ENCODE measurements at places on chromosomes 16 and 17. TPM values are rescaled to one million over a fixed set of nuclear protein-coding genes. Genes with fewer than 3 reads are reported as not detected.

DNA sequence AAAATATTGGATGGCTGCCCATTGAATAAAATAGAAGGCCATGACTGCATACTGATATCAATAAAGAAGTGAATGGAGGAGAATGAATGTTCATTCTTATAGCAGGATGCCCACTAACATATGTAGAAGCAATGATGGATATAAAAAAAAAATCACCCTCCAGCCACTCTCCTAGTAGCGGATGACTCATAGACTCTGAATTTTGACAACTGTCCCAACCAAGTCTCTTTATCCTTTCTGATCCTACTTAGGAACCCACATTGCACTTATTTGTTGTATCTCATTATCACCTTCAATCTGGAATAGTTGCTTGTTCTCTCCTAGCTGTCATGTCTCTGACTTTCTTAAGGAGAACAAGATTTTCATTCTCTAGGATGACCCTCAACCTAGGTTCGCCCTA is 429.9 kb downstream of the HS3ST3B1 start:
- H3K4me3 ChIP-seq = no peak overlapping the region
- no peaks in the 10 kb centered on the region for H3K36me3 ChIP-seq
- no peaks in the 10 kb centered on the region for H3K4me1 ChIP-seq
- H3K27me3 ChIP-seq = no peaks in the 10 kb centered on the region

GRCh38 chr16:57092786-57093411 is 516 bp downstream of the CPNE2 start:
- no peaks in the 10 kb centered on the region for H3K27me3 ChIP-seq
- H3K4me1 ChIP-seq = peaks cover 11% of the 10 kb centered on the region
- H3K4me3 ChIP-seq = peak overlapping the region; percentile 84
- no peaks in the 10 kb centered on the region for H3K36me3 ChIP-seq
- H3K27ac ChIP-seq = peak overlapping the region; percentile 78
- no peak for DNase-seq

GRCh38 chr16:67277294-67277998 is 1.9 kb upstream of the PLEKHG4 start:
- H3K27ac ChIP-seq = no peak overlapping the region
- peak; percentile 38 for DNase-seq
- H3K4me1 ChIP-seq = no peaks in the 10 kb centered on the region
- H3K27me3 ChIP-seq = no peaks in the 10 kb centered on the region

DNA sequence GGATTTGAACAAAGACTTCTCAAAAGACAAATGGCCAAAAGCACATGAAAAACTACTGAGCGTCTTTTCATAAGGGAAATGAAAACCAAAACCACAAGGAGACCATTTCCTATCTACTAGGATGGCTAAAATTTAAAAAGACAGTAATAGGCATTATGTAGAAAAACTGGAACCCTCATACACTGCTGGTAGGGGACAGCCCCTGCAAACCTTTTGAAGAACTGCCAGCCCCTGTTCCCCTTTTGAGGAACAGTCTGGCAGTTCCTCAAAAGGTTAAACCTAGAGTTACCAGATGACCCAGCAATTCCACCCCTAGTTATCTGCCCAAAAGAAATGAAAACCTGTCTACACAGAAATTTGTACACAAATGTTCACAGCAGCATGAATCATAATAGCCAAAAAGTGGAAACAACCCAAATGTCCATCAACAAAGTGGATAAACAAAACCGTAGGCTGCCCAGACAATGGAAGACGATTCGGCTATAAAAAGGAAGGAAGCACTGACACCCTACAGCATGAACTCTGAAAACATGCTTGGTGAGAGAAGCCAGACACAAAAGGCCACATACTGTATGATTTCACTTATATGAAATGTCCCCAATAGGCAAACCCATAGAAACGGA is 22.9 kb downstream of the CDIP1 start:
- peak overlapping the region; percentile 38 for H3K27ac ChIP-seq
- no peak overlapping the region for H3K4me3 ChIP-seq
- peaks cover 48% of the 10 kb centered on the region for H3K4me1 ChIP-seq
- H3K27me3 ChIP-seq = no peaks in the 10 kb centered on the region

GRCh38 chr16:21684199-21684598 is 20.4 kb downstream of the OTOA start:
- H3K4me3 ChIP-seq = no peak overlapping the region
- no peak overlapping the region for H3K27ac ChIP-seq
- H3K36me3 ChIP-seq = no peaks in the 10 kb centered on the region
- DNase-seq = no peak
- H3K4me1 ChIP-seq = no peaks in the 10 kb centered on the region

GRCh38 chr16:53732296-53732929 is 28.5 kb downstream of the FTO start:
- H3K36me3 ChIP-seq = no peaks in the 10 kb centered on the region
- no peak overlapping the region for H3K4me3 ChIP-seq
- peaks cover 42% of the 10 kb centered on the region for H3K4me1 ChIP-seq
- no peaks in the 10 kb centered on the region for H3K27me3 ChIP-seq
- no peak for DNase-seq
- H3K27ac ChIP-seq = no peak overlapping the region

- no peaks in the 10 kb centered on the region for H3K36me3 ChIP-seq
- no peaks in the 10 kb centered on the region for H3K4me1 ChIP-seq
- H3K27ac ChIP-seq = no peak overlapping the region
- H3K4me3 ChIP-seq = no peak overlapping the region
Measured at GRCh38 chr16:89085755-89086154, 7.9 kb upstream of the ACSF3 start.

- no peaks in the 10 kb centered on the region for H3K27me3 ChIP-seq
- no peaks in the 10 kb centered on the region for H3K4me1 ChIP-seq
- H3K27ac ChIP-seq = no peak overlapping the region
- no peaks in the 10 kb centered on the region for H3K36me3 ChIP-seq
Measured at GRCh38 chr17:65627108-65627507, 65.7 kb upstream of the AXIN2 start.

DNA sequence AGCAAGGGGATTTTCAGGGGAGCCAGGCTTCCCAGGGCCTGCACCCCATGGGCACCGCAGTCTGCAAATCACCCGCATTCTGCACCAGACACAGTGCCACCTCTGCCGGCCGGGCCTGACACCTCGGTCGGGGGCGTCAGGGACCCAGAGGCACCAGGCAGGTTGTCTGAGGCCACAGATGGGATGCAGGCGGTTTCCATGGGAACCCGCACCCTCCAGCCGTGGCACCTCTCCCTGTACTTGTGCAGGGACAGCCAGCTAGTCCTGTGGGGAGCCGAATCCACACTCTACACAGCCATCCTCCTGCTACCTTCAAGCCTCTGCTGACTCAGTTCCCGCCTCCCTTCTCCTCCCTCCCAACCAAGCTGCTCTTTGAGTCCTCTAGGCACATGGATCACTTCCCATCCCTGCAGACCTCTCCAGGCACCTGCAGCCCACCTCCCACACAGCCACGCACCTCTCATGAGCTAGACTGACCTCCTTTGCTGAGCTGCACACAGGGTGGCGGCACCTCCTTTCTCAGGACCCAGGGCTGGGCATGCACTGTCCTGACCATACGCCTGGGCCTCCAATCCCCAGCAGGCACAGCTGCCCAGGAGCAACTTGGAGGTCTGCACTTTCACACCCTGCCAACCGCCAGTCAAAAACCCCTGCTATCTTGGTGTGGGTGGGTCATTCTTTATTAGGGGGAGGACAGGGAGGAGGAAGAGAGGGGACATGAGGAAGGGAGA is 119.5 kb downstream of the C16orf78 start:
- no peak for DNase-seq
- H3K36me3 ChIP-seq = no peaks in the 10 kb centered on the region
- H3K4me1 ChIP-seq = peaks cover 5% of the 10 kb centered on the region

GRCh38 chr16:64397945-64398508 is 723.8 kb downstream of the CDH11 start:
- no peak overlapping the region for H3K4me3 ChIP-seq
- H3K27me3 ChIP-seq = no peaks in the 10 kb centered on the region
- no peaks in the 10 kb centered on the region for H3K4me1 ChIP-seq
- H3K27ac ChIP-seq = no peak overlapping the region
- no peak for DNase-seq

DNA sequence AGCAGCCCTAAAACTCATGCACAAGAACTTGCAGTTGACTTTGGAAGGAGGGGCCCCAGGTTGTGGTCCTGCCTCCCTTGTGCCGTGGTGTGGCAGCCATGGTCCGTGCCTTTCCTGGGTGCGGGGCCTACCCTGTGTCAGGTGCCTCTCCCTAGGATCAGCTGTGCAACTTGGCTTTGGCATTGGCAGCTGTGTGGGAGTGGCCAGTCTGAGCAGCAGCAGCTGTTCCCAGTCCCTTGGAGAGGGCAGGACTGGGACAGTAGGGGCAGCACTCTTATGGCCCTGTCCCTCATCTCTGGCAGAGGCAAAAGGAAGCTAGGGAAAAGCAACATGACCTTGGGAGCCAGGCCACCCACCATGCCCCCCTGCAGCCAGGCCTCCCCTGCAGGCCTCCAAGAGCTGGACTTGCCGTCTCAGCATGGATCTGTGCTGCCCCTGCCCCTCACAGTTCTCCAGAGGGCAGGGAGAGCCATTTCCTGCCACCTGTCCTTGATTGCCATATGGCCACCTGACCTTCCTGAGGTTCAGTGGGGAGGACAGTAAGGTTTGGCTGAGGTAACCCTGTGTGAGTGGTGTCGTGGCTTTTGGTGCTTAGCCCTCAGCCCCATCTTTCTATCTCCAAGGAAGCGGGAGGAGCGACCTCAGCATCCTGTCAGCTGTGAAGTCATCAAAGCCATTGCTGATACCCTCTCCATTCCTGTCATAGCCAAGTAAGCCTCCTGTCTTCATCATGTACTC is 15.5 kb upstream of the NFATC3 start:
- peak; percentile 87 for DNase-seq
- peaks cover 71% of the 10 kb centered on the region for H3K4me1 ChIP-seq
- H3K4me3 ChIP-seq = no peak overlapping the region

DNA sequence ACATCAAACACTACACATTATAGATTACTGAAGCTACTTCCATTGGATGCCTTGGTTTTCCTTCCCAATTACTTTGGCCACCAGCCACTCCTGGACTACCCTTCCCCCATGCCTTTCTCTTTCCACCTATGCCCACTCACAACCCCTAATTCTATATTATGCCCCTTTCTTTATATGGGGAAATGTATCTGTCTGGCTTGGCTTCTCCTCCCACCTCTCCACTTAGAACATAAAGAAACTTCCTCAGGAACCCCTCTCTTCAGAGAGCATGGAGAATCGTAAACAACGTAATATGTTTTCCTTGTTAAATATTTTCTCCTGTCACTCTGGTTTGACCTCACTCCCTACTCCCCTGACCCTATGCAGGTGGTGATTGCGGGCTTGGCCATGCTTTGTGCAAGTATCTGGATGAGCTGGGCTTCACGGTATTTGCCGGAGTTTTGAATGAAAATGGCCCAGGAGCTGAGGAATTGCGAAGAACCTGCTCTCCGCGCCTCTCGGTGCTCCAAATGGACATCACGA is 32.8 kb downstream of the HSD17B2 start:
- DNase-seq = no peak
- H3K4me1 ChIP-seq = no peaks in the 10 kb centered on the region
- H3K27ac ChIP-seq = no peak overlapping the region
- no peaks in the 10 kb centered on the region for H3K27me3 ChIP-seq
- no peak overlapping the region for H3K4me3 ChIP-seq
- no peaks in the 10 kb centered on the region for H3K36me3 ChIP-seq

GRCh38 chr17:6927290-6928126 is 68.3 kb upstream of the ALOX12 start:
- H3K4me1 ChIP-seq = no peaks in the 10 kb centered on the region
- H3K27me3 ChIP-seq = no peaks in the 10 kb centered on the region
- no peak overlapping the region for H3K27ac ChIP-seq
- no peak overlapping the region for H3K4me3 ChIP-seq
- DNase-seq = no peak

GRCh38 chr16:28532940-28533647 is 5.7 kb downstream of the NUPR1 start:
- no peak for DNase-seq
- no peak overlapping the region for H3K4me3 ChIP-seq
- H3K36me3 ChIP-seq = no peaks in the 10 kb centered on the region
- H3K27ac ChIP-seq = peak overlapping the region; percentile 99
- H3K4me1 ChIP-seq = peaks cover 50% of the 10 kb centered on the region

DRC3 gene
- 0.05 TPM for total RNA-seq

GRCh38 chr16:52005551-52005950 is 541.4 kb downstream of the TOX3 start:
- H3K36me3 ChIP-seq = no peaks in the 10 kb centered on the region
- no peaks in the 10 kb centered on the region for H3K27me3 ChIP-seq
- no peaks in the 10 kb centered on the region for H3K4me1 ChIP-seq
- DNase-seq = no peak

DNA sequence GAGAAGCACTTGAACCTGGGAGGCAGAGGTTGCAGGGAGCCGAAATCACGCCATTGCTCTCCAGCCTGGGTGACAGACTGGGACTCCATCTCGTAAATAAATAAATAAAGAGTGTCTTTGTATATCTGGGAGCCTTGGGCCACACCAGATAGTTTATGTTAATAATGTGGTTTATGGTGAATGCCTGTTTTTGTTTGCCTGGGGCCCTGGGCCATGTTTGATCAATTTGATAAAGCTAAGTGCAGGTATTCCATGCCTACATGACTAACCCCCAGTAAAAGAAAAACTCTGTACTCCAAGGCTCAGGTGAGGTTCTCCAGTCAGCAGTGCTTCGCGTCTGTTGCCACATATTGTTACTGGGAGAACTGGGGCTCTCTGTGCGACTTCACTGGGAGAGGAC is 15.1 kb downstream of the SCIMP start:
- no peaks in the 10 kb centered on the region for H3K27me3 ChIP-seq
- no peak overlapping the region for H3K4me3 ChIP-seq
- H3K4me1 ChIP-seq = no peaks in the 10 kb centered on the region
- peaks cover 7% of the 10 kb centered on the region for H3K36me3 ChIP-seq
- H3K27ac ChIP-seq = no peak overlapping the region

DNA sequence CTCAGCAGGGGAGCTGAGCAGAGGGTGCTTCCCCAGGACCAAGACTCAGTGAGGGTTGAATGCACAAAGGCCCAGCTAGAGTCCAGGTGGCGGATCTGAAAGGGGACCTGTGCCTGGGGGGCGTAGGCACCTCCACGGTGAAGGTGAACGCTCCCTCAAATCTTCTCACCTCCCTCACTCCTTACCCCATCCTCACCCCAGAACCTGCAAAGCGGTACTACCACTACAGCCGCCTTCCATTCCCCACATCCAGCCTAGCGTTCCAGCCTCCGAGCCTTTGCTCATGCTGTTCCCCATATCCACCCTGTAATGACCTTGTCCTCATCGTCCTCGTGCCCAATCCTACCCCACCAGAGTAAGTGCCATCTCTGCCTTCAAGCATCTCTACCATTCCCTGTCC is 30.6 kb downstream of the TRPV3 start:
- no peaks in the 10 kb centered on the region for H3K36me3 ChIP-seq
- H3K4me1 ChIP-seq = no peaks in the 10 kb centered on the region
- no peaks in the 10 kb centered on the region for H3K27me3 ChIP-seq
- DNase-seq = no peak
- no peak overlapping the region for H3K4me3 ChIP-seq
- H3K27ac ChIP-seq = no peak overlapping the region

GRCh38 chr16:81718637-81719036 is 60.5 kb upstream of the PLCG2 start:
- H3K36me3 ChIP-seq = no peaks in the 10 kb centered on the region
- no peaks in the 10 kb centered on the region for H3K4me1 ChIP-seq
- no peaks in the 10 kb centered on the region for H3K27me3 ChIP-seq
- H3K4me3 ChIP-seq = no peak overlapping the region
- H3K27ac ChIP-seq = no peak overlapping the region

CNTD1 gene
- not detected for total RNA-seq
